ENCODE measurements at places on chromosomes 1 and 21.

DNA sequence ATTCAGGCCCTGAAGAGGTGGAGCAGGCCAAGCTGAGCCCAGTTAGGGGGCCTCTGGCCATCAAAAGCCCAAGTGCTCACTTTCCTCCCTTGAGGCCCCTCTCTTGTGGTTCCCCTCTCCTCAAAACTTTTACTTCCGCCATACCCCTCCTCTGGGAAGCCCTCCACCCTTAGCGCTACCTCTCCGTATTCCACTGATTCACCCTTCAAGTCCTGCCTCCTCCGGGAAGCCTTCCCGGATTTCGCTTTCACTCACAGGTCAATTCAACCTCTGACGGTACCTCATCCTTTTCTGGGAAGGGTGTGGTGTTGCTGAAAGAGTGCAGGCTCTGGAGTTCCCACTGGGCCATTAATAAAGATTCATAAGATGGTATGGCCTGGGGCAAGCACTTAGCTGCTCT, 19.1 kb downstream of the SPOCD1 start:
- DNase-seq, result no peak

GRCh38 chr21:42696501-42697040, 43.1 kb downstream of the PDE9A start:
- DNase-seq, result no peak

- no peak for DNase-seq
Observed at GRCh38 chr21:36079010-36079649, 9.3 kb downstream of the CBR1 start.

GRCh38 chr1:167905671-167906070, 8.3 kb downstream of the ADCY10 start:
- no peak for DNase-seq

DNA sequence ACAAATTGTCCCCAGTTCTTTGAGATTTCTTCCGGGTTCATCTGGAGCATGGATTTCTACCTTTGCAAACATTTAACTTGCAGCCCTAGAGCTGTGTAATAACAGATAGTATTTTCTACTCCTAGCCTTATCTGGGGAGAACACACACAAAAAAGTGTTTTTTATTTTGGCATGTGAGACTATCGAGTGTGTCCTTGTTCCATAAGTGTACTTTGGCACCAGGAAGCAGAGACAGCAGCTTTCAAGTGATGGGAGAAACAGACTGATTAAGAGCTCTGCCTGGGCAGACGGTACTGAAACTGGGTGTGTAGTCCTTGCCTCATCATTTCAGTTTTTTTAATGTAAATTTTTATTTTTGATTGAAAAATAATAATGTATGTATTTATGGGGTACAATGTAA, 297.4 kb downstream of the ST6GALNAC3 start:
- no peak for DNase-seq

DNA sequence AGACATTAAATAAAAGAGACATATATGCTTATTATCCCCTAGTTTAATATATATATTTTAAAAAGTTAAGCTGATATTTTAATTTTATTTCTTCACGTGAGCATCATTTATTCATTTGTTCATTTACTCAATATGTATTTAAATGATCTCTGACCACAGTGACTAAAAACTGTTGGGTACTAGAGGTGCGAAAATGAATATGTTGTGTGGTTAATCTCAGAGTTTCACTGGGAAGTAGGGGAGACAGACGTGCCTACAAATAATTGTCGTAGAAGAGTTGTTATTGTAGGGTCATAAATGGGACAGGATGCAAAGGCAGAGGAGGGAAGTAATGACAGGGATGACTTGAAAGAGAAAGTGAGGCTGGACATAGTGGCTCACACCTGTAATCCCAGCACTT, 213.0 kb upstream of the CACYBP start:
- no peak for DNase-seq

DNA sequence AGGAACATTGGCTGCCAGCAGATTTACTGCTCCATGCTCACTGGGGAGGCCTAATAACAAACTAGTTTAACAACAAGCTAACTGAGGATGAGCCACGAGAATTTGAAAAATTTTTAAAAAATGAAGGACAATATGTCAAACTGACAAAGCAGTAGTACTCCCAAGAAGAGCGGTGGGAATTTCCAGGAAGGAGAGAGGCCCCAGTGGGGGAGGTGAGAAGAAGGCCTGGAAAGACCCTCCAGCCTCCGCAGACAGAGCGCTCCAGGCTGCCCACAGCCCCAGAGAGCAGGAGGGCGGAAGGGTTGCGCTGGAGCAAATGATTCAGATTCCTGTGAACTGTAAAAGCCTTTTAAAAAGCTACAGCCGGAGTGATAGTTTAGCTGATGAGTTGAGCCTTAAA, 78.5 kb downstream of the SIPA1L2 start:
- no peak for DNase-seq

GRCh38 chr1:200653022-200653462, 16.7 kb downstream of the DDX59 start:
- no peak for DNase-seq

DNA sequence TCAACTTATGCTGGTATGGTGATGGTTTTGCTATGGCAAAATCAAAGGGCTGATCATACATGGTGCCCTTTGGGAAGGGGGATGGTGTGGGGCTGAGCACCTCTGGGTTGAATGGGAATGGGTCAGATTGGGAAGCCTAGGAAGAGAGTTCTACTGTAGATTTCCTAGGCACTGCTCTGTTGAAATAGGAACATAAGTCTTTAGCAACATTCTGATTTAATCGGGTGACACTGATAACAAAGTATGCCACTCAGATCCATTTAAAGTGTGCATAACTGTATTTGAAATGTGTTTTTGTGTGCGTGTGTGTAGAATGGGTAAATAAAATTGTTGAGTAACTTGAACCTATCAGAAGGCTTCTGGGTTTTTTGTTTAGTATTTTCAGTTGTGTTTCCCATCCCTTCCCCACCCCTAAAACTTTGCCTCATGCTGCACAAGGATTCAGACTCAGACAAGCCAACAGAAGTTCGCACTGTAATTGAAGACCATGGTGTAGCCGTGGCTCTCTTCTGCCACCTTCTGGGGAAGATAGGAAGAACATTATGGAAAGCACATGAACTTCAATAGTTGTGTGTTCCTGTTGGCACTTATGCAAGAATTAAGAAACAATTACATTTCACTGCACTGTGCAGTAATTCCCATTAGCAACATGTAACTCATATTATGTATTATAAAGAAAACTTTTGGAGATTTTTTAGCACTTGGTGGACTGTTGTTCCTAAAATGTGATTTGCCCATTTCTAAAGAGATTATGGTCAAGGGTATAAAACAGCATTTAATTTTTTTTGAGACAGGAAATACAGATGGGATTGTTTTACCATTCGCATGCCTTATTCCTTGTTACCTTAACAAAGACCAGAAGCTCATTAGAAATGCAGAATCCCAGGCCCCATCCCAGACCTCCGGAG, 10.9 kb upstream of the C4BPB start:
- DNase-seq, result peak; percentile 23

DNA sequence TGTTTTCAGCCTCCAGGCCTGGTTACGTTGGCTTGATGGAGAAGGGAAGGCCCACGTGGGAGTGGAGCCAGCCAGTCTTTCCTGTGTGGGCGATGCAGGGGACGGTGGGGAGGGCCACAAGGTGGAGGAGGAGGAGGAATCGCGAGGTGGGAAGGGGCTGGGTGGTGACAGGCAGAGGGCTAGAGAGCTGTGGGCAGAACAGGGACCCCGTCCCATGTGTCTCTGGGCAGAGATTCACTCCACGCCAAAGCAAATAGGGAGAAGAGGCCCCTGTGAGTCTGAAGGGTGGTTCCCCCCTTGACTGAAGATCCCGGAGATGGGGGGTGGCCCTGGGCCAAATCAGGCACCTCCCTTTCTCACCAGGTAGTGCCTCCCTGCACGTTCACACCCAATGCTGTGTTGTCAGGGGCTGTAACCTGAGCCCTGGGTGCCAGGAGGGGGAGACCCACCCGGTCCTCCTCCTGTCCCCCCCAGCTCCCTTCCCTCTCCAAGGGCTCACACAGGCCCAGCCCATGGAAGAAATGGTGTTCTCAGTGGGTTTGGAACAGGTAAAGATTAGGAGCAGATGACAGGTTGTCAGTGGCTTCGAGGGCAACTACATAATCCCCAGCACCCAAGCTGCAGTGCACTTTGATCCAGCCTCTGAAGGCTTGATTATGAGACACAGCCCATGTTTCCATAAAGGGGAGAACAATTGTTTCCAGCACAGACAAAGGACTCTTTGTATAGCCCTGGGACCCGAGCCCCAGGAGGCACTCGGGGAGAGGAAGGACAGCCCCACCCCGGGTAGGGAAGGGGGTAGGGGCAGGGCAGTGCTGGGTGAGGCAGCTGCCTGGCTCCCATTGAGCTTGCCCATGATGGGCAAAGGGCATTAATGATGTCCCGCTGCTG, 37.7 kb upstream of the GPR37L1 start:
- DNase-seq, result no peak

GRCh38 chr1:36530261-36530660, 47.5 kb upstream of the CSF3R start:
- DNase-seq, result no peak

Measured in activated CD8-positive, alpha-beta memory T cell treated with anti-CD3 and anti-CD28 coated beads for 1 hour (primary cell).